Memory B cell (primary cell): ENCODE measurements at places on chromosomes 1 and 21.

GRCh38 chr1:6638226-6638625, 13.6 kb downstream of the THAP3 start:
- H3K4me3 ChIP-seq: no peak overlapping the region
- H3K27me3 ChIP-seq: no peaks in the 10 kb centered on the region
- DNase-seq: no peak
- H3K4me1 ChIP-seq: no peaks in the 10 kb centered on the region

GRCh38 chr1:92961896-92962752, 862 bp upstream of the DIPK1A start:
- no peaks in the 10 kb centered on the region for H3K27me3 ChIP-seq
- peaks cover 13% of the 10 kb centered on the region for H3K4me1 ChIP-seq
- no peaks in the 10 kb centered on the region for H3K36me3 ChIP-seq
- DNase-seq: peak; percentile 75

- H3K36me3 ChIP-seq: peaks cover 1% of the 10 kb centered on the region
- no peak overlapping the region for H3K27ac ChIP-seq
- peaks cover 15% of the 10 kb centered on the region for H3K27me3 ChIP-seq
- no peak overlapping the region for H3K4me3 ChIP-seq
Observed at GRCh38 chr1:17200756-17201155, 4.2 kb upstream of the PADI1 start.

- no peak for DNase-seq
- peaks cover 6% of the 10 kb centered on the region for H3K4me1 ChIP-seq
- no peaks in the 10 kb centered on the region for H3K36me3 ChIP-seq
- H3K27ac ChIP-seq: no peak overlapping the region
- H3K4me3 ChIP-seq: no peak overlapping the region
Observed at GRCh38 chr1:22868331-22868730, 104.3 kb downstream of the LACTBL1 start.

DNA sequence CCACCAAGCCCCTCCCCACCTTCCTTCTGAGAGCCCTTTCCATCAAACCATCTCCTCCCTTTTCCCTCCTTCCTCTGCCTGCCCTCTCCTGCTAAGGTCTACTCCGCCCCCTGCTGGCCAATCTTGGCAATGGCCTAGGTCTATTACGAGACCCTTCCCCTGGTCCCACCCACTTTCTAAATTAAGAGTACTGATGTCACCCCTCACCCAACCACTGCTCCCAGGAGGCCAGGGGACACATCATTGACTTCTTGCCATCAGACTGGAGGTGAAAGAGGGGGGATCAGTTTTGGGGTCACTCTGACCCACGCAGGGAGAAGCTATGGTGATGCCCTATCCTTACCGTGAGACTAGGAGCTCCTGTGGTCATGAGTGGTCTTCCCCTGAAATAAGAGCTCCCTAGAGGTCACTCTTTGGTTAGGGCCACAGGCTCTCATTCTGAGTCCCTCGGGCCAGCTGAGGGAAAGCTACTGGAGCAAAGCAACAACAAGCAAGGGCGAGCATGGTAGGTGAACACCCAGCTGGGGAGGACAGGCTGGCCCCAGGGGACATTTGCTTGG, 34.6 kb upstream of the S100A7 start:
- H3K27me3 ChIP-seq: peaks cover 14% of the 10 kb centered on the region
- H3K4me3 ChIP-seq: no peak overlapping the region
- peak; percentile 69 for DNase-seq
- H3K36me3 ChIP-seq: no peaks in the 10 kb centered on the region
